ENCODE measurements at places on chromosomes 7 and 10.
A peak's percentile ranks its signal among the peaks of the same experiment; 100 is the strongest.

DNA sequence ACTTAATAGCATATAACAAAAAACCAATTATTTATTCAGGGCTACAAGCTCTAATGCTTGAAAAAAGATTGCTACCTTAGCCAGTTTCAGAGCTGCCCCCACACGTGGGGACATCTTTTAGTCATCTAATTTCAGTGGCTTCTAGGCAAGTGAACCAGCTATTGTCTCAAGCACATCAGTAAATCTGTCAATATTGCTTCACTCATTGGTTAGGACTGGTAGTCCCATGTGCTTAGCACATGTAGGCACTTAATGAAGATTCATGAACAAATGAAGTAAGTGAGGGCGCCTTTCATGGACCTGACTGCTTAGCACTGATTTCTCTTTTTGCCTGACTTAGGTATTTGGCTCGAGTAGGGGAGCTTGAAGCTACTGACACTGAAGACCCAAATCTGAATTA lies 19.6 kb downstream of the ENTPD7 start:
- DNase-seq, result no peak

- no peak for DNase-seq
These were observed 42.4 kb upstream of the DDC start for GRCh38 chr7:50607524-50608125.

DNA sequence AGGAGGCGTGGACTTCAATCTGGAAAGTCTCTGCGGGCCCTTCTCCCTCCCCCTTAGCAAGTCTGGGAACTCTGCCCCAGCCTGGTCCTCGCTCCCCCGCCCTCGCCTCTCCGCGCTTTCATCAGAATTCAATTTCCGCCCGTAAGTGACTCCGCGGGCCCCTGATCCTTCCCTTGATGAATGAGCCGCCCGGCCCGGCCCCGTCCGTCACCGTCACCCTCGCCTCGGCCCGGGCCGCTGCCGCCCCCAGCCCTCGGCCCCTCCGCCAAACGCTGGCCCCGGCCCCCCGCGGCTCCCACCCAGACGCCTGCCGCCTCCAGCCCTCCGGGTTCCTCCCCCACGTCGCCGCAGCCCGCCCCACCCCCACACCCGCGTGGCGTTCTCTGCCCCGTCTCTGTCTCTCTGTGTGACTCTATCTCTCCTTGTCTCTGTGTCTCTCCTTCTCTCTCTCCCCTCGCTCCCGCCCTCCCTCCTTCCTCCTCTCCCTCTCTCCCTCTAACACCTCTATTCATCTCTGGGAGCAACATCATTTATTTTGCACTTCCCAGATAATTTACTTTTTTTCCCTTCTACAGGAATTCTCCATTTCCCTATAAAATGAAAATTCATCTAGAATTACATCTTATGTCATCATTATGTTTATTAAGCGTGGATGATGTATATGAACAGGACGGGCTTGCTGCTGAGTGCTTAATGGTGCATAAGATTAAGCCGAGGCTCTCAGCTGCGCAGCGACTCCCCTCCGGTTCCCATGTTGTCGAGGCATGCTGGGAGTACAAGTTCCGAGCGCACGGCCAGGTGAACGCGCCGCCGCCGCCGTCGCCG lies 91.2 kb upstream of the PAX2 start:
- no peak for DNase-seq

- no peak for DNase-seq
These were observed 22.7 kb upstream of the WASHC2A start for GRCh38 chr10:50044941-50045664.

DNA sequence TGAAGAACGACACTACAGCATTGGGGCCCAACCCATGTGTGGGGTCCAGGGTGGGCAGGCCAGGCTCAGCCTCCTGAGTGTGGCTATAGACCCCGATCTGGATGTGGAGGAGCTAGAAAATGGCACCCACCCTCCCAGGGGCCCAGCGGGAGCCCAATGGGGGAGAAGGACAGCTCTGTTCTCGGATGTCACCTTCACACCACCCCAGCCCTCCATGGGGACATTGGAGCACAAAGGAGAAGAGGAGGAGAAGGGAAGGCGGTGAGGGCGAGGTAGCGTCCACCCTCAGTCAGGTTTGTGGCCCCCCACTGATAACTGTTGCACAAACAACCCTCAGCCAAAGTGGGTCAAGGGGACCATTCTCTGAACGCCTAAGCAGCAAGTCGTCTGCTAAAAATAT lies 509.3 kb downstream of the GRID1 start:
- no peak for DNase-seq

- DNase-seq, result no peak
These were observed 32.0 kb upstream of the PSAP start for GRCh38 chr10:71882813-71883659.

- DNase-seq, result no peak
These were observed 66.3 kb downstream of the GLI3 start for GRCh38 chr7:42170724-42171123.

- DNase-seq, result no peak
These were observed 228.8 kb downstream of the TRIL start for GRCh38 chr7:28729281-28729680.

DNA sequence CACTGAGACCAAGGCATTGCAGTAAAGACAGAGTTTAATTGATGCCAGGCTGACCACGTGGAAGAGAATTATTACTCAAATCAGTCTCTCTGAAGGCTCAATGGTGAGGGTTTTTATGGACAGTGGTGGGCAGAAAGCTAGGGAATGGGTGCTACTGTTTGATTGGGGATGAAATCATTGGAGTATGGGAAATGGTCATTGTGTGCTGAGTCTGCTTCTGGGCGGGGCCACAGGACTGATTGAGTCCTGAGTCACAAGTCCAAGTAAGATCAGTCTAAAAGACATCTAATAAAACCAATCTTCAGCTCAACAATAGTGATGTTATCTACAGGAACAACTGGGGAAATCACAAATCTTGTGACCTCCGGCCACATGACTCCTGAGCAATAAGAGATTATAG lies 868.4 kb downstream of the SORCS3 start:
- DNase-seq, result no peak

GRCh38 chr10:73368238-73368637 lies 9.6 kb upstream of the CFAP70 start:
- no peak for DNase-seq

- DNase-seq, result peak; percentile 76
These were observed 72.8 kb upstream of the ZNF722 start for GRCh38 chr7:63925626-63926460.

DNA sequence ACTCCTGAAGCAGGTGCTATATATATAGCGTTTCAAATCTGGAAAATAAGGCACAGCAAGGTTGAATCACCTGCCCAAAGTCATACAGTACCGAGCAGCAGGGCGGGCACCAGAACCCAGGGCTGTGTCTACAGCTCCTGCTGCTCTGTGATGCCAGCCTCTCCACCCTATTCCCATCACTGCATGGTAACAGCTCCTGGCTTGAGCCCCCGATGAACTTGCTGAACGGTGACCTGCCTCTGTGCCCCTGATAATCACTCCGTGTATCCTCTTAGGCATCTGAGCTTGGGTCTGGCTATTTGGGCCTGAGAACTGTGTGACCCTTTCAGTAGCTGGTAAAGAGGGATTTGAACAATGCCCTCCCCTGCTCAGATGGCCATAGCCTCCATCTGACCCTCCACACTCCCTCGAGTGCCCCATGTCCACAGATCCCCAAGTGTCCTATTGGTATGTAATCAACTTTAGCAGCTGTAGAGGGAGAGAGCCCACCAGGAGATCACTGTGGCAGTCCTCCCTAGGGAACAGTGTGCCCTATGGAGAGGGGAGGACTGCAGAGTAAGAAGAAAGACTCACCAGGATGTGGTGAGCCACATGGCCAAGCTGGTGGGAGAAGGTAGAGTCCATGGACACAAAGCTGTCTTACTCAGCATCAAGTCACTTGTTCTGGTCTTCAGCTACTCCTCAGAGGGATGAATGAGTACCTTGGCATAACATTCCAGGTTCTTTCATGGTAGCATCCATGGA lies 1.1 kb upstream of the ARHGAP22 start:
- DNase-seq, result no peak

DNA sequence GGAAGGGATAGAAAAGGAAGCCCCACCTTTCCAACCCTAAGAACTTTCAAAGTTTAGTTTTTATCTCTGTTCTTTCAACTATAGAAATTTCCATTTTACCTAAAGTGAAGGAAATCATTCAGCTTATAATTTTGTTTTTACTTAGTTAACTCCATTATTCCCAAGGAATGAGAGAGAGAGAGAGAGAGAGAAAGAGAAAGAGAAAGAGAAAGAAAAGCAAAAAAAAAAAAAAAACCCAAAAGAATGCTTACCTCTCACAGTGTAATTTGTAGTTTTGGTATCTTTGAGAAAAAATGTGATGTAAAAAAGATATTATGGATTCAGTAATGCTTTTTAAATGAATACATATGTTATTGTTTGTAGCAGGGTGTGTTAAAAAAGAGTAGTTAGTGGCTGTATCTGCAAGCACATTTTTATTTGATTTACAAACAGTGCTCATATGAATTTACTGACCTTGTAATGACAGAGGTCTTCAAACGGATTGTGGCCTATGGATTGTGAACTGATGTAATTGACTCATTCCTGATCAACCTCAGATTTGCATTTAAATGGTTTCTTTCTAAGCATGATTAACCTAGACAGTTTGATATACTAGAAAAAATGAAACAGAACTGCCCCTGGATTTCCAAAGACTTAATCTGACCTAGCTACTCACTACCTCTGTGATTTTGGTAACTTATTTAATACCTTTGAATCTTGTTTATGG lies 64.9 kb downstream of the LCOR start:
- DNase-seq, result no peak

DNA sequence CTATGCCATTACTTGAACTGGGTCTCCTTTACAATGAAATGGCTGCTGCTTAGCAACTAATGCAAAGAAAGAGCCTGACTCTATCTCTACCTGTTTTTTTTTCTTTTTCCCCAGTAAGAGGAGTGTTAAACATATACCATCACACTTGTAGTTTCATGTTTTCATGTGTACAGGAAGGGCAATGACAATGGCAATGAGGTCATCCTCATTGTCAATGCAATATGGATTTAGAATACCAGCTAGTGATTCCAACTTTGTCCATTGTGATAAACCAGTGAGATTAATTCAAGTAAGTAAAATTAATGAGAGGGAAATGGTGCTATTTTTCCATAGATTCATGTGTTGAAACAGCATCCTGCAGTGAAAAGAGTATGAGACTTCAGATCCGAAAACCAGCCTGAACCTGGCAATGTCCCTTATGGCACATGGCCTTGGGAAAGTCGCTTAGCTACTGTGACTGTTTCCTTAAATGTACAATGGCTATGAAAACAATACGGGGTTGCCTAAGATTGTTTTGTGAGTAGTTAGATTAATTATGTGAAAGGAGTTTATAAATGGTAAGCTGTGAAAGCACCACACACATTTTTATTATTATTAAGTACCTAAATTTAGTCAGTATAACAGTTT lies 11.2 kb downstream of the DGKI start:
- no peak for DNase-seq

DNA sequence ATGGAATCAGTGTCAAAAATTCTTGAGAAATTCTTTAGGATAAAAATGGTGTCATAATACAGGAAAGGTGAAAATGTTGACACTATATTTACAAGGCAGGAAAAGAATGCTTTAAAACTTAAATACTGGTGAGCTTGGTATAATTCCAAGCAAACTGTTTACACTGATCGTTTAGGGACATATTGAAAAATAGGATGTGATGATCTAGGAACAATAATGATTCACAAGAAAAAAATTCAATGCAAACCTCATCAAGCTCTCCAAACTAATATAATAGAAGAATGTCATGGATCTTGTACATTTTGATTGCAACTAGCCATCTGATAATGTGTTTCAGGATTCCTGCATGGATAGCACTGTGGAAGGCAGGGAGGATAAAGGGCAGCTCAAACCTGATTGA lies 98.4 kb downstream of the CHRM2 start:
- no peak for DNase-seq

All from stimulated activated CD4-positive, alpha-beta T cell treated with anti-CD3 and anti-CD28 coated beads, Interleukin-15, amount 100 ng/mL, for 1 hour (primary cell).